NCI-H187 (cell line): ENCODE measurements at places on chromosomes 13 and 19.

DNA sequence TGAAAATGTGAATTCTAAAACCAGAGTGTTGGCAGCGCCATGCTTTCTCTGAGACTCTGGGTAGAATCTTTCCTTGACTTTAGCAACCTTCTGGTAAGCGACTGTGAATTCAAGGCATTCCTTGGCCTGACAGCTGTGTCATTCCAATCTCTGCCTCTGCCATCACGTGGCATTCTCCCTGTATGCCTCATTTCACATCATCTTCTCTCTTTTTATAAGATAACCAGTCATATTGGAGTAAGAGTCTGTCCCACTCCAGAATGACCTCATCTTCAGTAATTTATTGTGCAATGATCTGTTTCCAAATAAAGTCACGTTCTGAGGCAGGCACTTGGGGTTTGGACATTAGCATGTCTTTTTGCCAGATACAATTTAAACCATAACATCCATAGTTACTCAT is 103.4 kb upstream of the POSTN start:
- DNase-seq, result no peak

DNA sequence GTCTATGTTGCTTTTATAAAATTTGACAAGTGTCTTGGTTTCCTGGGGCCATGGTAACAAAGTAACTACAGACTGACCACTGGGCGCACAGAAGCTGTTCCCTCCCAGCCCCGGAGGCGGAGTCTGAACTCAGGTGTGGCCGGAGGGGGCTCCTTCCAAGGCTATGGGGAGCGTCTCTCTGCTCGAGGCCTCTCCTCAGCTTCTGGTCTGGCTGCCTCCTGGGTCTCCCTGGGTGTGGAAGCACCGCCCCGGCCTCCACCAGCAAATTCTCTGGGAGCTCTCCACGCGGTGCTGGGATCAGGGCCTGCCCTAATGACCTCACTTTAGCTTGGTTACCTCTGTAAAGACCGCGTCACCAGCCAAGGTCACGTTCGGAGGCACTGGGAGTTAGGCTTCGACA is 45.7 kb upstream of the F7 start:
- DNase-seq, result no peak

DNA sequence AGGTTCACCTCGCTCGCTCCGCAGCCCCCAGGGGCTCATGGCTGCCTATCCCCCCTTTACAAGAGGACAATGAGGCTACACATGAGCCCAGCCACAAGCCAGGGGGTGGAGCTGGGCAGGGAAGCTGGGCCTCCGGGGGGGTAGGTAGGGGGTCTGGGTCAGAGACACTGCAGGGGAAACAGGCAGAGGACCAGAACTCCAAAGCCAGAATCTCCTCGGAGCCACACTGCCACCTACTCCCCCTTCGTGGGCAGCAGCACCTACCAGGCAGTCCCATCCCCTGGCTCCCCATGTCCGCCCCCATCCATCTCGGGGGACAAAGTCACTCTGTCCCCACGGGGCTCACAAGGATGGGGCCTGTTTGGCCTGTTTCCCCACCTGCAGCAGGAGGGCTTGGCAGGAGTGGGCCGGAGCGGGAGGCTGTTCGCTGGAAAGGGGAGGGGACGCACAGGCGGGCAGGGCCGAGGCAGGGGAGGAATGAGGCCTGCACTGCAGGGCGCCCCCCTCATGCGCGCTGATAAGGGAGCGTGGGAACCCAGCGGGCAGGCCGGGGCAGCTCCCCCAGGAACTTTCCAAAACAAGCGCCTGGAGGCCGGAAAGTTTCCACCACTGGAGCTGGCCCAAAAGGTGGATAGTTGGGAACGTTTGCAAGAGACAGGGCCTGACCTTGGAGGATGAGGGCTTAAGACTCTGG is 545 bp upstream of the ISYNA1 start:
- DNase-seq, result no peak

GRCh38 chr19:21128901-21129698 is 12.7 kb upstream of the ZNF431 start:
- no peak for DNase-seq

DNA sequence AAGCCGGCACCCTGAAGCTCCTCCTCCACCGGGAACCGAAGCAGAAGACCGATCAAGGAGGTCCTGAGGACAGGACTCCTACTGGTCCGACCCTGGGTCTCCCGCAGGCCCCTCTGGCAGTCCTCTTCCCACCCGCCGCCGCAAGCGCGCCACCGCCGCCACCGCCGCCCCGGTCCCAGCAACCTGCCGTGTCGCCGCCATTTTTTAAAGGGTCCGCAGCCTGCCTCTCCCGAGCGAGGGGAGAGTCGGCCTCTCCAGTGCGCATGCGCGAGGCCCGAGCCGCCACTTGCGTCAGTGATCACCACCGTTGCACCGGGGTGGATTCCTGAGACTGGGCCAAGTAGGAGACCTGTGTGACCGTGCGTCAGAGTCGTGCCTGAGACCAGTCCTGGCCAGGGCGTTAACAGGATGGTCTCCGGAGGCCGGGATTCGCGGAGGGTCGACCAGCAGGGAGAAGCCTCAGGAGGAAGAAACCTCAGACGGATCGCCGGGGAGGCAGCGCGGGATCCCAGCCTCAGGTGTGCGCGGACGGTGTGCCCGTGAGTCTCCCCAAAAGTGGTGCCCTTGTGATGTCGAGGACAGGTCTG is 51.6 kb downstream of the ZNF146 start:
- peak; percentile 26 for DNase-seq

GRCh38 chr19:34148658-34149185 is 23.6 kb upstream of the LSM14A start:
- no peak for DNase-seq

GRCh38 chr13:58302349-58302748 is 670.8 kb downstream of the PCDH17 start:
- no peak for DNase-seq

GRCh38 chr13:96728463-96728862 is 265.8 kb downstream of the OXGR1 start:
- no peak for DNase-seq

GRCh38 chr13:60661521-60661920 is 264.5 kb downstream of the TDRD3 start:
- no peak for DNase-seq

DNA sequence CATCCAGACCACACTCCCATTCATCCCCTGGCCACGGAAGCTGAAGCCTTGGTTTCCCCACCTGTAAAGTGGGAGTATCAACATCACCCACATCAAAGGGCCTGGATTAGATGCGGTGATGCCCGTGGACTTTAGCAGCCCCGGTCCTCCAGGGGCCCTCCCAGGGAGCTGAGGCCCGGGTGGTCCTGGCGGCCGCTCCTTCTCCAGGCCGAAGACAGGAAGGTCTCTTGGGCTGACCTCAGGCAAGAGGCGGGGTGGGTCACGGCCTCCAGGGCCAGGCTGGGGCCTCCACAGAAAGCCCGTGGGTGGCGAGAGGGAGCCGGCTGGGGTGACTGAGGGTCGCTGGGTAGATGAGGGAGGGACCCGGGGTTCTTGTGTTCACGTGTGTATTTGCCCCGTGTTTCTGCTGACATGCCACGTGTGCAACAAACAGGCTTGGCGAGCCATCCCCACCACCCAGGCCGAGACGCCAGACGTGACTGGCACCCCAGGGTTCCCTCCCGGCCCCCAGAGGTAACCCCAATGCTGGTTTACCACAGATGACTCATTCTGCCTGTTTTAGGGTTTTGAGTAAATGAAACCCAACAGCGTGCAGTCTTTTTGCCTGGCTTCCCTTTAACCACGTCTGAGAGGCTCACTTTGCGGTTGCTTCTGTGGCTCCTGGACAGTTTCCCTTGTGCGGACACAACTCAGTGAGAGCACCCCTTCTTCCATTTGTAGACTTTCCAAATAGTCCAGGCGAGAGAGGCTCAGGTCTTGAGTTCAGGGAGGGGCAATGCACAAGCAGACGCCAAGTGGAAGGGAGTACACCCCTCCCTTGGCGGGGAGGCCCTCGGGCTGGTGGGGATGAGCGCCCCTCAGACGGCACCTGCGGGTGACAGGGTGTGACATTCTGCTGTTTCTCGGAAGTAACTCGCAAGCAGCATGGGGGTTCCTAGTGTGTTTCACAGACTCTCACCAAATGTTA is 42.9 kb downstream of the C13orf46 start:
- DNase-seq, result no peak

DNA sequence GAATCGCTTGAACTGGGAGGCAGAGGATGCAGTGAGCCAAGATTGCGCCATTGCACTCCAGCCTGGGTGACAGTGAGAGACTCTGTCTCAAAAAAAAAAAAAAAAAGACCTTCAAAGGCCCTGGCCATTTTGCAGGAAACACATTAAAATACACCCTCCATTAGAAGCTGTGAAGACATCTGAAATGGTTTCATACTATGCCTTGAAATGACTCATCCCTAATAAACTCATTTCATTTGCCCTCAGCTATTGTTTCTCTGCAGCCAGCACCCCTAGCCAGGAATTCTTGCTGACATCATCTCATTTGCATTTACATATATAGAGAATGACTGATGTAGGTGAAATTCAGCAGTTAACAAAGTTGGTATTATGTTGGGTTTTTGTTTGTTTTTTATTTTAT is 8.7 kb downstream of the EML2 start:
- DNase-seq, result no peak

GRCh38 chr13:23344931-23345595 is 88.4 kb downstream of the SACS start:
- no peak for DNase-seq

- DNase-seq, result no peak
Measured at GRCh38 chr13:106261450-106261849, 274.0 kb downstream of the EFNB2 start.

- DNase-seq, result no peak
Measured at GRCh38 chr13:66468656-66469055, 761.5 kb downstream of the PCDH9 start.

- DNase-seq, result no peak
Measured at GRCh38 chr13:111115965-111116521, 933 bp downstream of the ARHGEF7 start.

- no peak for DNase-seq
Measured at GRCh38 chr13:34617473-34618083, 324.5 kb upstream of the NBEA start.

GRCh38 chr19:3672993-3673392 is 27.3 kb downstream of the PIP5K1C start:
- DNase-seq, result no peak

GRCh38 chr13:21733475-21734263 is 62.8 kb downstream of the FGF9 start:
- DNase-seq, result no peak

DNA sequence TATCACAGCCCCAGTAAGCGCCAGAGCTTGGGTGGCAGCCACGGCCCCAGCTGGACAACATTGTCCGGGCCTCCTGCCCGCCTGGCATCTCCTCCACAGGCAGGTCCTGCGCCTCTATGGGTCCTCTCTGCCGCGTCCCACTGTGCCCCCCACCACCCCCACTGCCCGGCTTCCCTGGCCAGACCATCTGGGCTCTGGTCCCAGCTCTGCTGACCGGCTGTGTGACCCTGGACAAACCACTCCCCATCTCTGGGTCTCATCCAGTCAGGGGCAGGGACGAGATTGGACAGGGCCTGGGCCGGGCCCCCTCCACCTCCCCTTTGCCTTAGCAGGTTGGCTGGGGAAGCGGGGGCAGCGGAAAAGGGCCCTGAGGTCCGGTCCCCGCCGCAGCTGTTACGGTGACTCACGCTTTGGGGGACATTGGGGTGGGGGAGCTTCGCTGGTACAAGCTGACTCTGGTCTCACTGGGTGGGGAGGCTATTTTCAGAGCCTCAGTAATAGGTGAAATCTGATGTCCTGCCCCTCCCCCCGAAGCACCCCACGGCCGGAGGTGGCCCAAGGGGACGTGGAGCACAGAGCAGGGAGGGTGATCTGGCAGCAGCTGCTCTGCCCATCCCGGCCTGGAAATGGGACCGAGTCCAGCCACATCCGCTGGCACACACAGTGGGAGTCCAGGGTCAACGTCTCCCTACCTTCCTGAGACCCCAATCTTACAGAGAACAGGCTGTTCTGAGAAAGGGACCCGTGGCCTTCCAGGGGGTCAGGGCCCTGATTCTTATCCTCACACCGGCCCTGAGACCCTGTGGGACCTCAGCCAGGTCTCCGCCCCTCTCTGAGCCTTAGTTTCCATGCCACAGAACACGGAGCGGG is 9.1 kb downstream of the NFIC start:
- no peak for DNase-seq

DNA sequence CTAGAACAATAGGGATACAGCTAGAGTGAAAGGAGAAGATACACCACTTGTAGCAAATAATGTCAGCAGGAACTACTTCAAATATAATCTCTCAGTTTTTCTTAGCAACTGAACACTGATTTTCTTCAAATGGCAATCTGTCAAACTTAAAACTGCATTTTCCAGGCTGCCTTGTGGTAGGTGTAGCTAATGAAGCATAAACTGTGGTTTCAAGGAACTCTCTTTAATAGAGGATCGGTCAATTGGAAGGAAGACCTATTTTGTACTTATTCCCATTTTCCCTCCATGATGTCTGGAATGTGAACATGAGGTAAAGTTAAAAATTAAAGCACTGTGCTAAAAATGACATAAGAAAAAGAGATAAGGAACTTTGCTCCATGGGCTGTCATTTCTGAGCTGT is 1261.9 kb downstream of the PCDH17 start:
- DNase-seq, result no peak

DNA sequence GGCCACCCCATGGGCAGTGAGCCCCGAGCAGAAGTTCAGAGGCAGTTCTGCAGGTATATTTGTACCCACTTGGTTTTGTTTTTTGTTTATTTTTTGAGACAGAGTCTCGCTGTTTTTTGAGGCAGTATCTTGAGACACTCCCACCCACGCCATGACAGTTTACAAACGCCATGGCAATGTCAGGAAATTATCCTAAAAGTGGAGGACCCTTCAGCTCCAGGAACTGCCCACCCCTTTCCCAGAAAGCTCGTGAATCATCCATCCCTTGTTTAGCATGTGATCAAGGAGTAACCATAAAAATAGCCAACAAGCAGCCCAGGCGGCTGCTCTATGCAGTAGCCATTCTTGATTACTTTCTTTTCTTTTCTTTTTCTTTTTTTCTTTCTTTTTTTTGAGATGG is 41.0 kb downstream of the CELF5 start:
- no peak for DNase-seq

DNA sequence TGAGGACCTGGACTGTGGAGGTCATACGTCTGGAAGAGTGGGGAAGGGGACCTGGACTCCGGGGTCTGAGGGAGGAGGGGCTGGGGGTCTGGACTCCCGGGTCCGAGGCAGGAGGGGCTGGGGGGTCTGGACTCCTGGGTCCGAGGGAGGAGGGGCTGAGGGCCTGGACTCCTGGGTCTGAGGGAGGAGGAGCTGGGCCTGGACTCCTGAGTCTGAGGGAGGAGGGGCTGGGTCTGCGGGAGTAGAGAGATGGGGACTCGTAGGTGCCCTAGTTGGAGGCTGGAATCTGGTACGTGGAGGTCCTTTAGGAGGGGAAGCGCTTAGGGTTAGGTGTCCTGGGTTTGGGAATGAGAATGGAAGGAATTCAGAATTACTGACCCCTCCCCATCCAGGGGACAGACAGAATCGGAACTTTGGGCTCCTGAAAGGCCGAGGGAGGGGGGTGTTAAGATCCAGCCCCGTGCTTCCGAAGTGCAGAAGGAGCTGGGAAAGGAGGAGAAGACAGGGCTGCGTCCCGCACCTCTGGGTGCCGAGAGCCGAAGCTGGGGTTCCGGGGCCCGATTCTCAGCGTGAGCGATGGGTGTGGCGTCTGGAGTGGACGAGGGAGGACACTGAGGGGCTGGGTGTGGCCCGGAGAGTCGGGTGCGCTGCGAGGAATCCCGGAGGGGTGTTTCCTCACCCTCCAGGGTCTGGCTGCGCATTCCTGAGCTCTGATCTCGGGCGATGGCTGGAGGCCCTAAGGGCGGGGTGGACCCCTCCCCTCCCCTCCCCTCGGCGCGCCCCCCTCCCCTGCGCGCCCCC is 608 bp downstream of the MYADM start:
- no peak for DNase-seq

GRCh38 chr19:47443331-47443730 is 24.0 kb upstream of the MEIS3 start:
- no peak for DNase-seq

- no peak for DNase-seq
Measured at GRCh38 chr13:49806126-49806536, 13.6 kb upstream of the KPNA3 start.
